Testis (tissue), 5 donors: ENCODE measurements at places on chromosomes 3 and 15. TPM values are rescaled to one million over a fixed set of nuclear protein-coding genes. Genes with fewer than 3 reads are reported as not detected.

TRIM71 gene
- 21.0 TPM for total RNA-seq

RLBP1 gene
- 0.93 TPM for total RNA-seq

GP5 gene
- 0.16 TPM for total RNA-seq

TTC14 gene
- total RNA-seq: 79.6 TPM

DUOXA1 gene
- 0.31 TPM for total RNA-seq

GABRA5 gene
- 3.1 TPM for total RNA-seq

GPR156 gene
- total RNA-seq: 5.5 TPM

DNA sequence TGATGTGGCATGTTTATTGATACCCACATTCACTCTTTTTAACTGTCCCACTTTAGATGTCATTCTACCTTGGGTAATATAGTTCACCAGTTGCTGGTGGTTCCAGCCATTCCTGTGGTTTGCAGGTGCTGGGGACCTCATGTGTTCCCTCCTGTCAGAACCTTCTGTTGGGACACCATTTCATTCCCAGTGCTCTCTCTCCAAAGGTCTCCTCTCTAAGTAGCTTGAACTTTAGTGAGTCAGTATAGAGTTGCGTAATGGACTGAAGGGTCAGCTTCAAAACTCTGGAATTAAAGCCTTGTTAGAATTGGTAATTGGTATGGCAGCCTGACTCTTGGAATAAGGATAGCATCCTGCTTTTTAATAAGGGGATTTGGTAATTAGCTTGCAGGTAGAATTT lies 108.5 kb downstream of the PLCL2 start:
- no peak for DNase-seq

GRCh38 chr3:47424434-47425382 lies 43.9 kb downstream of the PTPN23 start:
- no peak for DNase-seq

GRCh38 chr3:123724306-123724705 lies 139.5 kb upstream of the HACD2 start:
- no peak for DNase-seq

DNA sequence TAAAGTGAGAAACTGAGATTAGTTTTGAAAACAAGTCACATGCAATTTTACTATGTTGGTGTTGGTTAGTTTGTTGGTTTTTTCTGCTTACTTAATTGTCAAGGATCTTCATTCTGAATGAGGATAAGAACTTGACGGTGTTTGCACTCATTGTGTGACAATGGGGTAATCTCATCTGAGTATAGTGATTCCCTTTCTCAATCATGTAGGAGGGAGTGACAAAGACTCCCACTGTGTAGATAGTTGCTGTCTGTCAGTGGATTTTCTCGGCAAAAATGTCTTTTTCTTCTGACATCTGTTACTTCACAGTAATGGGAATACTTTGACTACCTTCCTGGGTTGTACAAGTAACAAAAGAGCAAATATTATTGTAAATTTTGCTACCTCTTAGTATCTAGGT lies 23.5 kb downstream of the KCNH8 start:
- no peak for DNase-seq

GRCh38 chr15:86082619-86083380 lies 3.1 kb downstream of the AGBL1 start:
- DNase-seq: no peak

DNA sequence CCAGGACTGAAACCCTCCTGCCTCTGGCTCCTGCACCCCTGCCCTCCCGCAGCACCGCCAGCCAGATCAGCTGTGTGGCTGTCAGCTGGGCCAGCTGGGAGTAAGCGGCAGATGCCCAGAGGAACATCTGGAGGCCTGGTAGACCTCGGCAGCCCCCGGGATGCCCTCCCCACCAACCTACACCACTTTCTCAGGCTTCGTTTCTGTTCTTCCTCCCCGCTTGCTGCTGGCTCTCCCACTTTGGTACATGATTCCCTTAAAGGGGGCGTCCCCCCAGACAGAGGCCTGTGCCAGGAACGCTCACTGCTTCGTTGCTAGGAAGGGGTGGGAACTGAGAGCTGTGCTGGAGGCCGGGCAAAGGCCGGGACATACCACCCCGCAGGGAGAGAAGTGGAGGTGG lies 91.4 kb upstream of the RPL32 start:
- no peak for DNase-seq

- no peak for DNase-seq
Observed at GRCh38 chr15:57384816-57385215, 8.5 kb downstream of the CGNL1 start.

DNA sequence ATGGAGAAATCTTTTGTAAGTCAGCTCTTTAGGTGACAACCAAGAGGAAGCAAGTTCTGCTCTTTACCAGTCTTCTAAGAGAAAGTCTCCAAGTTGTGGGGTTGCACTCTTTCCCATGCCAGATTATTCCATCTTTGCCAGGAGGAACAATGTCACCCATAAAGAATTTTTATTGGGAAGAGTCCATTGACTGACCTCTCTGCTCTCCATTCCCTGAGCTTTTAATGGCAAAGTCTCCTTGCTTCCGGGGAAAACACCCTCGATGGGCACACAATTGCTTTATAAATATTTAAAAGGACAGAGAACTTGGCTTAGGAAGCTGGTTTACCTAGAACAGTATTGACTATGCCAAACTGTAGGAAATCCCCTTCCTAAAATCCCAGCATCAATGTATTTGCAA lies 19.9 kb upstream of the UBE2E1 start:
- DNase-seq: no peak

GRCh38 chr3:66692766-66693150 lies 191.9 kb upstream of the LRIG1 start:
- DNase-seq: no peak
